ENCODE measurements at places on chromosomes 4 and X. TPM values are rescaled to one million over a fixed set of nuclear protein-coding genes. Genes with fewer than 3 reads are reported as not detected.

- H3K4me3 ChIP-seq = no peak overlapping the region
- no peak overlapping the region for H3K27ac ChIP-seq
- peaks cover under 1% of the 10 kb centered on the region for H3K4me1 ChIP-seq
- H3K27me3 ChIP-seq = no peaks in the 10 kb centered on the region
- DNase-seq = no peak
- H3K36me3 ChIP-seq = no peaks in the 10 kb centered on the region
Observed at GRCh38 chrX:16610121-16610621, 39.8 kb upstream of the S100G start.

DNA sequence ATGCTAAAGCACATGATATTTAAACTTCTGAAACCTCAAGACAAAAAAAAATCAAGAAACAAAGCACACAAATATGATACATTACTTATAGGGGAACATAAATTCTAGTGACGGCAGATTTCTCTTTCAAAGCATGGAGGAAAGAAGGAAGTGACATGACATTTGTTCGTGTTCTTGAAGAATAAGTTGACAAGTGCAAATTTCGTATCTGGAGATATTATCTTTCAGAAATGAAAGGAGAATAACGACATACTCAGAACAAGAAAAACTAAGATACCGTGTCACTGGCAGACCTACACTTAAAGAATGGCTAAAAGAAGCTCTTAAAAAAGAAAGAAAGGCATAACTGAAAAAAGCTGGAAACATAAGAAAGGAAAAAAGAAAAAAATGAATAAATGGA, 16.6 kb downstream of the CENPVL2 start:
- H3K27ac ChIP-seq = no peak overlapping the region
- H3K27me3 ChIP-seq = no peaks in the 10 kb centered on the region
- H3K4me3 ChIP-seq = no peak overlapping the region
- DNase-seq = no peak
- H3K36me3 ChIP-seq = no peaks in the 10 kb centered on the region

DNA sequence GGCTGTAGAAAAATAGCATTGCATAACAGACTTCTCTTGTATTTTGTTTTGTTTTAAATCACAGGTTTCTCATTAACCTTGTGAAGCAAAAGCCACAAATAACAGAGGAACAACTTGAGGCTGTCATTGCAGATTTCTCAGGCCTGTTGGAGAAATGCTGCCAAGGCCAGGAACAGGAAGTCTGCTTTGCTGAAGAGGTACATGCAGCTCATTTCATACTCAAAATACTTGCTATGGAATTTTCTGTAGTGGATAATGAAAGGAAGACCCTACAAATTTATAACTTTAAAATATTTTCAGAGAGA, 17.6 kb downstream of the AFP start:
- peaks cover 13% of the 10 kb centered on the region for H3K4me1 ChIP-seq
- no peak overlapping the region for H3K4me3 ChIP-seq
- H3K36me3 ChIP-seq = no peaks in the 10 kb centered on the region
- H3K27me3 ChIP-seq = no peaks in the 10 kb centered on the region

GRCh38 chr4:179145746-179146525, 1703.7 kb upstream of the AGA start:
- no peaks in the 10 kb centered on the region for H3K36me3 ChIP-seq
- peaks cover 9% of the 10 kb centered on the region for H3K4me1 ChIP-seq
- DNase-seq = no peak
- no peaks in the 10 kb centered on the region for H3K27me3 ChIP-seq

DNA sequence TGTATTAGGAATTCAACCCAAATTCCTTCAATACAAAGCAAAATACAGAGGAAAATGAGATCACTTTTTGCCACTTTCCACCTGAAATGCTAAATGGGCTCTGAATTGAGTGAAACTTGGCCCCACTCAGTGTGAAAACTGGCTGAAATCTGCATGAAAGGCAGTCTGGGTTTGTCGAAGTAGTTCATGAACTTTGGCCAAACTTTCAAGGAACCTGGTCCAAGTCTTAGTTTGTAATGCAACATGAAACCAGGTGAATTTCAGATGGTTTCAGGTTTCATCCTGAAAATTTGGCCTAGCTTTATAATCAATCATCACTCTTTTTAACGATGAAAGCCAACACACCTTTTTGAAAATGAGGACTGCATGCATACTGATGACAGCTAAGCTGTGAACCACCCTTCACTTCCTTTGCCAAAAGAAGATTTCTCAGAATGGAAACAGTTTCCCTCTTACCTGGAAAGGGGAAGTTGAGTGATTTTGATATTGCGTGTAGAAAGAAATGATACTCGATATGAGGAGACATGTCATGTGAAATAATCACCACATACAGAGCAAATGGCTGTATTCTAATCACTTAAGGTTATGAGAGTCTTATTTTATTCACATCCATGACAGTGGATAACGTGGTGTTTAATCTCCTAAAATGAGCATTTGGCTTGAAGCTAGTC, 209.9 kb upstream of the ETNPPL start:
- H3K36me3 ChIP-seq = peaks cover 10% of the 10 kb centered on the region
- H3K4me3 ChIP-seq = no peak overlapping the region
- no peaks in the 10 kb centered on the region for H3K4me1 ChIP-seq
- H3K27me3 ChIP-seq = no peaks in the 10 kb centered on the region

Gene FAT4
- 4.6 TPM for total RNA-seq

- H3K4me3 ChIP-seq = no peak overlapping the region
- H3K36me3 ChIP-seq = no peaks in the 10 kb centered on the region
- no peak overlapping the region for H3K27ac ChIP-seq
- H3K27me3 ChIP-seq = no peaks in the 10 kb centered on the region
- DNase-seq = no peak
Observed at GRCh38 chrX:113892401-113892800, 691.5 kb upstream of the HTR2C start.

- no peaks in the 10 kb centered on the region for H3K36me3 ChIP-seq
- H3K27ac ChIP-seq = no peak overlapping the region
- H3K27me3 ChIP-seq = peaks cover 69% of the 10 kb centered on the region
- DNase-seq = no peak
- no peak overlapping the region for H3K4me3 ChIP-seq
- peaks cover 8% of the 10 kb centered on the region for H3K4me1 ChIP-seq
Observed at GRCh38 chr4:3823496-3824341, 57.5 kb downstream of the ADRA2C start.

Gene FAM236D
- total RNA-seq = not detected

Gene TMPRSS11D
- not detected for total RNA-seq

DNA sequence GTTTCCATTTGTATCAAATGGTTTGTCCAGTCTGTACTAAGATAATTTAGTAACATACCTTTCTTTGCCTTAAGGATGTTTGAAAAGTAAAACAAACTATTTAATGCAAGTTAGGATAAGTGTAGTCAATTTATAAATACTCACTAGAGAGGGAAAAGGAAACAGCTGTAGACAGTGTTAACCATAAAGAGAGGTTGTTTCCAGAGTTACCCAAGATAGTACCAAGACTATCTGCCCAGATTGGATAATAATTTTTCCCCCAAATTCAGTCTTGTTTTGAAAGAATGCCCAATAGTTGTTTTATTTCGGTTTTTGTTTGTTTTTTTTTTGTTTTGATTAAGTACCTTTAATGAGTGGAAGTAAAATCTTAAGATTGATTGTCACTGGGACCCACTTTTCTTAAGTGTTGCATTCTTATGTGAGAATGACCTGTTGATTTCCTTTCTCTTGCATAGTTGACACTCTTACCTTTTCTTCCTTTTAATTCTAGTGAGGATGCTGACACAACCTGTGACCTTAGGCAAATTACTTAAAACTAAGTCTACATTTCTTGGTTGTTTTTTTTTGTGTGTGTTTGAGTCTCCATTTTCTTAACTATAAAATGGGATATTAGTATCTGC, 12.8 kb downstream of the AFF1 start:
- H3K4me3 ChIP-seq = no peak overlapping the region
- peaks cover 9% of the 10 kb centered on the region for H3K36me3 ChIP-seq
- H3K27ac ChIP-seq = no peak overlapping the region
- peaks cover 21% of the 10 kb centered on the region for H3K4me1 ChIP-seq

GRCh38 chrX:71910986-71911730, 513 bp downstream of the NHSL2 start:
- peaks cover 86% of the 10 kb centered on the region for H3K27me3 ChIP-seq
- DNase-seq = peak; percentile 54
- no peaks in the 10 kb centered on the region for H3K4me1 ChIP-seq
- peaks cover 8% of the 10 kb centered on the region for H3K36me3 ChIP-seq
- no peak overlapping the region for H3K27ac ChIP-seq

GRCh38 chrX:72280321-72280845, 3.3 kb upstream of the RPS4X start:
- no peak overlapping the region for H3K27ac ChIP-seq
- no peak overlapping the region for H3K4me3 ChIP-seq
- H3K27me3 ChIP-seq = peaks cover 29% of the 10 kb centered on the region

Gene FGD1
- 0.97 TPM for total RNA-seq

DNA sequence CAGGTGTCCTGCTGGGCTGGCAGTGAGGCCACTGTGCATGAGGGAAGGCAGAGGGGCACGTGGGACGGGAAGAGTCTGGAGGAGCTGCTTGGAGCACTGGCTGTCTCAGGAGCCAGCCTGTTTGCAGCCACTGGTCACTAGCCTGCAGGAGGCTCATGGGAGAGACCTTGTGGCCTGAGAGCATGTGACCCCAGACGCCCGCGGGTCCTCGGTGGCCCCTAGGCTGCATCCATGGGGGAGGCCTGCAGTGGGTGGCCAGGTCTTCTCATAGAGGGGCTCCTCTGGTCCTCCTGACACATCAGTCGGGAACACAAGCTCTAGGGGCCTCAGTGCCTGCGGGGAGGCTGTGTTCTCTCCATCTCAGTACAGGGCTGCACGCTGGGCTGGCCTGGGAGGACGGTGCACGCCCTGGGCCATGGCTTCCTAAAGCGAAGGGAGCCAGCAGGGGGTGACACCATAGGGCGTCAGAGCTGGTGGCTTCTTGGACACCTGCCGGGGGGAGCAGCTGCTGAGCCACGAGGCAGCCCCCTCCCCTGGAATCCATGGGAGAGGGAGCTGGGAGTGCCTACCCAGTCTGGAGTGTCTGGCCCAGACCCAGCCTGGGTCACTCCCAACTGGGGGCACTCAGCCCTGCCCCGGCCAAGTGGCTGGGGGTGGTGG, 12.3 kb downstream of the NAT8L start:
- no peaks in the 10 kb centered on the region for H3K27me3 ChIP-seq
- peaks cover 4% of the 10 kb centered on the region for H3K36me3 ChIP-seq
- no peak for DNase-seq
- H3K4me1 ChIP-seq = no peaks in the 10 kb centered on the region
- H3K27ac ChIP-seq = no peak overlapping the region

DNA sequence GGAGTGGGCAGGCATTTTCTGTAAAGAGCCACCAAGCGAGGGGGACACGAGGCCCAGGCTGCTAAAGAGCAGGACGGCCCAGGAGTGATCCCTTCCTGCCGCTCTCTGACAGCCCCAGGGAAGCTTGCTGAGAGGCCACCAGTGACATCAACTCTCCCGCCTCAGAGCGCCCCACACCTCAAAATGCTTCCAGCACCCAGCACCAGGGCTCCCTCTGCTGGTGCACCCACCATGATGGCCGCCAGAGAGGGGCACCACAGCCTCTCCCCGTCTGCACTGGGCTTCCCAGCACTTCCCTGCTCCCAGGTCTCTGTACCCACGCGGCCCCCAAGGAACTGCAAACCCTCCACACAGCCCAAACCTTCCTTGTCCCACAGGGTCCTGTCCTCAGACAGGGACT, 40.4 kb downstream of the GAK start:
- no peak overlapping the region for H3K4me3 ChIP-seq
- H3K27ac ChIP-seq = no peak overlapping the region
- peaks cover 26% of the 10 kb centered on the region for H3K36me3 ChIP-seq
- H3K4me1 ChIP-seq = no peaks in the 10 kb centered on the region
- H3K27me3 ChIP-seq = no peaks in the 10 kb centered on the region
- no peak for DNase-seq

Gene ADH7
- total RNA-seq = not detected

GRCh38 chr4:108544481-108544880, 75.9 kb upstream of the RPL34 start:
- no peak overlapping the region for H3K27ac ChIP-seq
- peaks cover 20% of the 10 kb centered on the region for H3K27me3 ChIP-seq
- H3K4me3 ChIP-seq = no peak overlapping the region
- no peak for DNase-seq
- peaks cover 4% of the 10 kb centered on the region for H3K36me3 ChIP-seq

Gene TCEAL3
- 9.1 TPM for total RNA-seq

DNA sequence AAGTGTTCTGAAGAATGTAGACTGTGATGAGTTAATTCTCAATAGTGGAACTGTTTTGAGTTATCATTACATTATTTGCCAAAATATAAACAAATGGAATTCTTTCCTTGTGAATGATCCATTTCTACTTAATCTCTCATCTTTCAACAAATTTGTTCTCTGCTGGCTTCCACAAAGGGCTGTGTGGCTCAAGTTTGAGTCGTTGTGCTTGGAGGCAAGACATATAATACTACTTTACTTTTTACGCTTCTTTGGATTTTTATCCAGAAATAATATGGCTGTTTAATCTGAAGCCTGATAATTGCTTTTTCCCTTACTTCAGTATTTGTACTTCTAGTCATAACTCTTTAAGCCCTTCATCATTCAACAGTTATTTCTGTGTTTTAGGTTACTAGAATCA, 169.5 kb downstream of the ARHGAP10 start:
- H3K27ac ChIP-seq = no peak overlapping the region
- no peaks in the 10 kb centered on the region for H3K27me3 ChIP-seq
- peaks cover 3% of the 10 kb centered on the region for H3K36me3 ChIP-seq

GRCh38 chr4:125961626-125962025, 646.9 kb downstream of the FAT4 start:
- H3K27me3 ChIP-seq = no peaks in the 10 kb centered on the region
- DNase-seq = no peak
- no peaks in the 10 kb centered on the region for H3K4me1 ChIP-seq
- no peak overlapping the region for H3K4me3 ChIP-seq
- H3K27ac ChIP-seq = no peak overlapping the region

DNA sequence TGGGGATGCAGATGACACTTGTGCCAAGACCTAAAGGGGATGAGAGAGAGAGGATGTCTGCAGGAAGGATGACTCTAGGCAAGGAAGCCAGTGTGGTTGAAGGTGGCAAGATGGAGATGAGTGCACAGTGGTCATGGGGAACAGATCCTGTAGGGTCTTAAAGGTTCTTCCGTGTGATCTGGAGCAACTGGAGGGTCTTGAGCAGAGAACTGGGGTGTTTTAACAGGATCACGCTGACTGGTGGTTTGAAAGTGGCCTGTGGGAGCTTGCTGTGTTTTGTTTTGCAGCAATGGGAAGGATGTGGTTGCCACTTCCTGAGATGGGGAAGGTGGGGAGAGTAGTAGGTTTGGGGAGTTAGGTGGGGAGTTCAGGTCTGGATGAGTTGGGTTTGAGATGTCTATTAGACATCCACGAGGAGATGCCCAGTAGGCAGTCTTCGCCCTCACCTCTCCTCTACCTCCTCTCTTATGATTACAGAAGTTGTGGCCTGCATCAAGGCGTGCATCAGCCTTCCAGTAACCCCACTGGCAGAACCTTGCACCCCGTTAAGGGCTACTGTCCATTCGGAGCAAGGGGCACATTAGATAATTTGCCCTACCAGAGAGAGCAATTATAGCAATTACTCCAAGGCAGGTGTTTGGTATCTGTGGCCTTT, 1.4 kb upstream of the STBD1 start:
- H3K27me3 ChIP-seq = no peaks in the 10 kb centered on the region
- no peak for DNase-seq
- no peak overlapping the region for H3K27ac ChIP-seq
- H3K36me3 ChIP-seq = peaks cover 24% of the 10 kb centered on the region
- H3K4me1 ChIP-seq = peaks cover 54% of the 10 kb centered on the region

- H3K4me3 ChIP-seq = no peak overlapping the region
- no peak overlapping the region for H3K27ac ChIP-seq
- DNase-seq = no peak
- no peaks in the 10 kb centered on the region for H3K4me1 ChIP-seq
- H3K36me3 ChIP-seq = no peaks in the 10 kb centered on the region
Observed at GRCh38 chr4:165464813-165465381, 86.1 kb downstream of the CPE start.

Gene HERC5
- total RNA-seq = 44.2 TPM

Gene FGA
- 0.34 TPM for total RNA-seq

Gene CFAP99
- 0.32 TPM for total RNA-seq

Gene IQCM
- total RNA-seq = not detected
